ENCODE measurements at places on chromosomes 6 and 20. TPM values are rescaled to one million over a fixed set of nuclear protein-coding genes. Genes with fewer than 3 reads are reported as not detected.

Gene MATN4
- not detected for total RNA-seq

DNA sequence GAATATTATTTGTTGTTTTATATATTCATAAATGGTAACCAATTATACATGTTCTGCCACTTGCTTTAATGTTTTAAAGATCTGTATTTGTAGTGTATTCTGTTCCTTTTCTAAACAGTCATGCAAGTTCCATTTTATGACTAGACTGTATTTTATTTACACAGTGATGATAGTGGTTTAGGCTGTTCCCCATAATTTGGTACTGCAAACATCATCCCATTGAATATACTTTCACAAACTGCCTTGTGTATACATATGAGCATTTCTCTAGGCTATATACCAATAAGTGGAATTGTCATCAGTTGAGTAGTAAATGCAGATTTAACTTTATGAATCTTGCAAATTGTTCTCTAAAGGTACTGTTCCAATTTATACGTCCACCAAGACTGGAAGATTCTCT, 738.0 kb downstream of the EPHA7 start:
- no peak for DNase-seq

GRCh38 chr6:47160702-47161101, 118.6 kb upstream of the ADGRF1 start:
- DNase-seq, result no peak

Gene GTSF1L
- total RNA-seq, result 1.1 TPM

GRCh38 chr6:48318670-48319069, 207.7 kb upstream of the PTCHD4 start:
- no peak for DNase-seq

GRCh38 chr6:149482545-149483333, 2.1 kb downstream of the ZC3H12D start:
- DNase-seq, result peak; percentile 55

Gene ENPP3
- 0.32 TPM for total RNA-seq

GRCh38 chr6:118710616-118711015, 59.2 kb upstream of the CEP85L start:
- no peak for DNase-seq

DNA sequence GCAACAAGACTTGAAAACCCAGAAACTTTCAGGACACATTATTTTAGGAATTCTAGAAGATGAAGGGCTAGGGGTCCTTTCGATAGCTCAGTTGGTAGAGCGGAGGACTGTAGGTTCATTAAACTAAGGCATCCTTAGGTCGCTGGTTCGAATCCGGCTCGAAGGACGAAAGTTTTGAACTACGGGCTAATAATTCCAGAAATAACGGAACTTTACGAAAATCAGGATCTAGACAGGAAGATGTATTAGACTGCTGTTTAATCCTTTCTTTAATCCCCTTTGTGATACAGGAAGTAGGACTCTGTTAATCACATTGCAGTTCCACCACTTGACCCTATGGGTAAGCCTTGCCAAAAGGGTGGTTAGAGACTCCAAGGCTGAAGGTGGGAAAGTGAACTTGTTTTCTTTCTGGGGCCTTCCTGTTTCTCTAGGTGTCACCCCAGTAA, 21.2 kb upstream of the ABT1 start:
- no peak for DNase-seq

Gene HS3ST5
- not detected for total RNA-seq

Gene RIMS4
- not detected for total RNA-seq

Gene KCNG1
- not detected for total RNA-seq

- no peak for DNase-seq
Observed at GRCh38 chr6:75098709-75099108, 107.1 kb downstream of the COL12A1 start.

GRCh38 chr6:10545482-10545881, 24.3 kb downstream of the GCNT2 start:
- DNase-seq, result no peak

Gene FNDC11
- total RNA-seq, result 1.5 TPM

DNA sequence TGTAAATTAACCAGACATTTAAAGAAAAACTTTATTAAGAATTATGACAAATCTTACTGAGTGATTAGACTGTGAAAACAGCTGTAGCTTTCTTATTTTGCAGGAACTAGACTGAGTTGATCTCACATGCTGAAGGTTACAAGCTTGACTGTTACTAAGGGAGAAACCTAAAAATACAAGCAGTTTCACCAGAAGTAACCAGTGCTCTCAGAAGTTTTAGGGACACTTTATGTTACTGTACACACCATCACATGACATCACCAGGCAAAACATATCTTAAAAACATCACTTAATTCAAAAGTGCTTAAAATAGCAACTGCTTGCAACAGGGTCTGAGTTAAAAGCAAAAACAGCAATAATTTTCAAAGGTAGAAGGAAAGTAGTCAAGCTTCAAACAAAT, 5.4 kb downstream of the FBXO30 start:
- DNase-seq, result peak; percentile 4

- no peak for DNase-seq
Observed at GRCh38 chr6:5082487-5083306, 2.4 kb upstream of the PPP1R3G start.

Gene GGTLC1
- not detected for total RNA-seq

- DNase-seq, result no peak
Observed at GRCh38 chr20:58611236-58612030, 39.6 kb upstream of the STX16 start.

Gene ASIP
- total RNA-seq, result not detected

GRCh38 chr6:111263837-111264236, 176.5 kb downstream of the SLC16A10 start:
- no peak for DNase-seq

DNA sequence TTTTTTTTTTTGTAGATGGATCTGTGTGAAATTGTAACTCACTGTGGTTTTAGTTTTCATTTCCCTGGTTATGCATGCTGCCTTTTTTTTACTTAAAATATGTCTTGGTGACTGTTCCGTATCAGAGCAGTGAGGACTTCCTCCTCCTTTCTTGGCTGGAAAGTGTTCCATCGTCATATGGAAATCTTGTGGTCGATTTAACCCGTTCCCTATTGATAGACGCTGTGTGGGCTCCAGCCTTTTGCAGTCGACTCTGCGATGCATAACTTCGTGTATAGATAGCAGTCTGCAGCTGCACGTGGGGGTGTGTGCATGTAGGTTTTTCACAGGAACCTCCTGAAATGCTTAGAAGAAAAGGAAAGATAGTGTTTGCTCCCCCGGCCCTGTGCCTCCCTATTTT, 28.1 kb upstream of the PNPLA1 start:
- no peak for DNase-seq

- no peak for DNase-seq
Observed at GRCh38 chr20:62818592-62819493, 2.0 kb downstream of the COL9A3 start.

- DNase-seq, result no peak
Observed at GRCh38 chr6:133964052-133964451, 11.0 kb downstream of the TBPL1 start.

Gene ARMC2
- total RNA-seq, result 12.5 TPM

DNA sequence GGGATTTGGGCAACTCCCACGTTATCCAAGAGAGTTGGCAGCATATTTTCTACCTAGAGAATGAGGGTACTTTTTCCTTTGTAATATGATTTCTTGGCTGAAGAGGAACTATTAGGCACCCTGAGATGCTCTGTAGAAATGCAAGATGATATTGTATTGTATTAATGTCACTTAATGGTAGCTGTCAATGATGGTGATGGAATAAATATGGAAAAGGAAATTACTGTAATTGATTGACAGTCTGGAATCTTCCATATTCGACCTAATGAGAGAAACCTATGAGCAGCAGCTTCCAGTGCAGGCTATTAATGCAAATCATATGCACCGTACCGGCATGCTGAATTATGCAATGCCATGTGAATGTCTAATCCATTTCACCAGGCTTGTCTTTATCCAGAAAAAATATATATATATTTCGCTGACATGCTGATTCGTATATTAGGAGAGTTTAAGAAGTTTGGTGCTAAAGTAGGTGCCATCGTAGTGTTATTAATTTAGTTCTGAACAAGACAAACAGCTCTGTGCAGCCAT, 494.2 kb upstream of the JARID2 start:
- DNase-seq, result no peak

DNA sequence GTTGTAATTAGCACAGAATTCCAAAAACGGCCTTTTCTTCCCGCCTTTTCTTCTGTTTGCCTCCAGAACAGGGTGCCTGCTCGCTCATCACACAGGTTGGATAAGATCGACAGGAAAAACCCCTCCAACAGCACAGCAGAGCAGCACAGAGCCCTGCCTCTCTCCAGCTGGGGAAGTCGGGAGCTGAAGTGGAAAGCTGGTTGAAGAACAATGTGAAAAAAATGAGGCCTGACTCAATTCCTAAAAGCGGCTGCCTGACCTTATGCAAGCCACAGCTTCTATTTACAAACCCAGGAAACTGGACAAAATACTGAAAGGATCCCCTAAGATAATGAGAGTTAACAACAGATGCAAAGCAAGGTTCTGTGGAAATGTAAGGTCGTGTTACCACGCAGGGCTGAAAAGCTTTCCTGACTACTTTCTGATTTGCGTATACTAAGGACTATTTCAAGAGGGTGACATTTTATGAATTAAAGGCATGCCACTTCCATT, 116.9 kb downstream of the TTLL2 start:
- no peak for DNase-seq

DNA sequence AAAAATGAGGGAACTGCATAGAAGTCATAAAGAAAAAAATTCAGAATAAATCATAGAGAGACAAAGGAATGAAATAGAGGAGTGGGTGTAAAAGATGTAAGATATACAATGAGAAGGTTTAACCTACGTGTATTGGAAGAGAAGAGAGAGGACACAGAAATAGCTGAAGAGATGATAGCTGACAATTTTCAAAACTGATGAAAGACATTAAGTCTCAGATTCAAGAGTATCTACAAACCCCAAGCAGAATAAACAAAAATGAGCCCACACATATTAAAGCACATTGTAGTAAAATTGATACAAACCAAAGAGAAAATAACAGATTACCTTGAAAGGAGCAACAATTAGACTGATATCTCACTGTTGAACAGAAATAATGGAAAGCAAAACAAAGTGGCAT, 143.3 kb upstream of the PRND start:
- DNase-seq, result no peak

GRCh38 chr6:21222656-21223055, 370.9 kb upstream of the SOX4 start:
- no peak for DNase-seq

DNA sequence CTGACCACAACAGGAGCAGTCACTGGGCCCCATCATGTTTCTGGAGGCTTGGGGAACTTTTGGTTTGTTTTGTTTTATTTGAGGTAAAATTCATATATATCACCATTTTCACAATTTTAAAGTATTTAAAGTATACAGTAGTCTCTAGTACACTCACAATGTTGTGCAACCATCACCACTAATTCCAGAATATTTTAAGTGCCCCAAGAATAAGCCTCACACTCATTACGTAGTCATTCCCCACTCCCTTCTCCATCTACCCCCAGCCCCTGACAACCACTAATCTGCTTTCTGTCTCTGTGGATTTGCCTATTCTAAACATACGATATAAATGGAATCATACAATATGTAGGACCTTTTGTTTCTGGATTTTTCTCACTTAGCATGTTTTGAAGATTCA, 29.0 kb downstream of the RTN4IP1 start:
- no peak for DNase-seq

DNA sequence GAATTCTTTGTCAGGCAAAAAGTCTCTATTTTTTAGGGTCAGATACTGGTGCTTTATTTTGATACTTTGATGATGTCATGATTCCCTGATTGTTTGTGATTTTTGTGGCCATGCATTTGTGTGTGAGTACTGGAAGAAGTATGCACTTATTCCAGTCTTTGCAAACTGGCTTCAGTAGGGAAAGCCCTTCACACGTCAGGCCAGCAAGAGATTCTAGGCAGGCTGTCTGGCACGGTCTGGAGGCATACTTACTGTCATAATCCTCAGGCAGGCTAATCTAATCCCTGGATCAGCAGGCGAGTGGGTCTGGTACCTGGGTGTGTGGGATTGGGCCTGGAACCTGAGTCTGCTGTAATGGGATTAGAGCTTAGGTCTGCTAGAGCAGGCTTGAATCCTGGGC, 391.8 kb upstream of the MMS22L start:
- DNase-seq, result no peak

DNA sequence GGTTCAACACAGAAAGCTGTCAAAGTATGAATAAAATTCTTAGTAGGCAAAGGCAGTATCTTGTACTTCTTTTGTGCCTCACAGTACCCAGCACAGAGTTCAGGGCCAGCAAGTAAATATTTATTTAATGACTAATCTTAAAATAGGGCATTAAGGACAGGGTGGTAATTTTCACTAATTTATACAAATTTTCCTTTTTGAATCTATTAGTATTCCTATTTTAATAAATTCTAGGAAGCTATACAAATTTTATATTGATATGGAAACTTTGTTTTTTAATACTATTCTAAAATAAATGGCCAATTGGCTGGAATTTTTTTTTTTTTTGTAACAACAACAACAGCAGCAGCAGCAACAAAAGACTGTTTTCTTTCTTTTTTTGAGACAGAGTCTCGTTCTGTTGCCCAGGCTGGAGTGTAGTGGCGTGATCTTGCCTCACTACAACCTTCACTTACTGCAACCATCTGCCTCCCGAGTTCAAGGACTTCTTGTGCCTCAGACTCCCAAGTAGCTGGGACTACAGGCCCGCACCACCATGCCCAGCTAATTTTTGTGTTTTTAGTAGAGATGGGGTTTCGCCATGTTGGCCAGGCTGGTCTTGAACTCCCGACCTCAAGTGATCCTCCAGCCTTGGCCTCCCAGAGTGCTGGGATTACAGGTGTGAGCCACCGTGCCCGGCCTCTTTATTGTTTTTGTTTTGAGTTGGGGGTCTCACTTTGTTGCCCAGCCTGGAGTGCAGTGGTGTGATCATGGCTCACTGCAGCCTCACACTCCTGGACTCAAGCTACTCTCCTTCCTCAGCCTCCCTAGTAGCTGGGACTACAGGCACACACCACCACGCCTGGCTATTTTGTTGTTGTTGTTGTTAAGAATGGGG, 85.2 kb downstream of the FKBP5 start:
- no peak for DNase-seq

DNA sequence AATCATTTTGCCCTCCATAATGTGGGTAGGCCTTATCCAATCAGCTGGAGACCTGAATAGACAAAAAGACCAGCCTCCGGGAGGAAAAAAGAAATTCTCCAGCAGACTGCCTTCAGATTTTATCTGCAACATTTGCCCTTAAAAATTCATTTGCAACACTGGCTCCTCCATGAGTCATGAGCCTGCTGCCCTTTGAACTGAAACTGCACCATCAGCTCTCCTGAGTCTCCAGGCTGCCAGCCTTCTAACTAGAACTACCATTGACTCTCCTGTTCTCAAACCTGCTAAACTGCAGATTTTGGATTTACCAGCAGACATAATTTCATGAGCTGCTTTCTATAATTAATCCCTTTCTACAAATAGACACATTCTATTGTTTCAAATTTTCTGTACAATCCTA, 223.9 kb upstream of the THEMIS start:
- DNase-seq, result no peak

- DNase-seq, result no peak
Observed at GRCh38 chr6:147903321-147903720, 394.8 kb downstream of the SAMD5 start.

Gene IL17A
- total RNA-seq, result not detected

Gene PET117
- total RNA-seq, result 11.4 TPM

DNA sequence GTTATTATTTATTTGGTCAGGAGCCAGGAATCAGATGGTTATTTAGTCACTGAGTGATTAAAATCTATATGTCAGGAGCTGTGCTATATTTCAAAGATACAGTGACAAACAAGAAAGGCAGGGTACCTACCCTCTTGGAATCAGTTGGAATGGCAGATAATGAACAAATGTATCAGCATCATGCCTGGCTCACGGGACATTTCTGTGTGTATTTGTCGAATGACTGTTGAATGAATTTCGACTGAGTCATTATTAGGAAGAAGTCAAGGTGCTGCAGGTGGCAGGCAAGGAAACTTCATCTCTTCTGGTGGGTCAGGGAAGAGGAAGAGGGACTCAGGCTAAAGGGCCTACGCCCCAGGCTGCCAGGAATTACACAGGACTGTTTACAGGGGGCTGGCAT, 13.6 kb downstream of the PKIG start:
- no peak for DNase-seq

All from CD4-positive, CD25-positive, alpha-beta regulatory T cell (primary cell).